ENCODE measurements at places on chromosomes 6 and 20.

GRCh38 chr6:130200020-130200419 is 22.7 kb downstream of the SAMD3 start:
- no peak for DNase-seq

DNA sequence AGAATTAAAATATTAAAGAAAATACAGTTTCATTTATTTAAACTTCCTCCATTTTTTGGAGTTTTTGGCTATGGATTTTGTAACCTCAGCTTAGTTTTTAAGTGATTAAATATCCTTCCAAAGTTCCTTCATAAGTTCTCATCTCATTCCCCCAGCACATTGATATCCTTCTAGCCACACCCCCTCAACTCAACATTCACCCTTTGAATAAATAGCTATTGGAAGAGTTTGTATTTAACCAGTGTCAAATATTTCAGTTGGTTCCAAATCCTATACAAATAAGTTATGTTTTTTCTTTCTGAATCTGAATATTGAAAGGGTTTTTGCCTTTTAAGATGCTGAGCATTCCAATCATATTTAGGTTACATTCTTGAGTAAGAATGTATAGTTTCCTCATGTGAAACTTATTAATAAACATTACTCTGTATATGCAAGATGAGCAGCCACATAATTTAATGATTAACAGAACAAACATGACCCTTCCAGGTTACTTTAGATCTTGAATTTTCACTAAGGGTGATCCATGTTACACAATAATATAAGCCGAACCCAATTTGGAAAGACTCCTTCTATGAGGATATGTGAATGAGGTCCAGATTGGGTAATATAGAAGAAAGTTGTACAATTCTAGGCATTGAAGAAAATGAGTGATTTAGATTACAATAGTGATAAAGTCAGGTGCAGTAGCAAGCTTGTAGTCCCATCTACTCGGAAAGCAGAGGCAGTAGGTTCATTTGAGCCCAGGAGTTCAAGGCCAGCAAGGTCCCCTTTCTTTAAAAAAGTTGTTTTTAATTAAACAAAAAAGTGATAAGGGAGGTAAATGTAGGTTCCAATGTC is 13.6 kb downstream of the GLYATL3 start:
- no peak for DNase-seq

DNA sequence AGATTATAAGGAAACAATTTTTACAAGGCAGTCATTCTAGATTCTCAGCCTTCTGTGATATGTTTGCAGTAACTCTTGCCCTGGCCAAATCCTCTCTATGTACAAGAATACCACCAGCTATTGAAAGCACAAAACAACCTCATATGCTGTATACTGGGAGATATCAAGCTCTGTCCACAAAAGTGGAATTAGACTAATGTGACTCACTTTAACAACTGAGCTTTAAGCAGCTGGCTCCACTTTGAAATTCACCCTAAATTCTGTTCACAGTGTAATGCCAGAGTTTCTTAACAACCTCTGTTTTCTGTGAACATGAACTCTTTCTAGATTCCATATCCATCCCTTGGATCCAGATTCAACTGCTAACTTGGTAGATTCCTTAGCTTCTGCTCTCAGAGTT is 47.6 kb downstream of the CHD6 start:
- no peak for DNase-seq

- no peak for DNase-seq
Measured at GRCh38 chr6:21616005-21616404, 22.5 kb downstream of the SOX4 start.

DNA sequence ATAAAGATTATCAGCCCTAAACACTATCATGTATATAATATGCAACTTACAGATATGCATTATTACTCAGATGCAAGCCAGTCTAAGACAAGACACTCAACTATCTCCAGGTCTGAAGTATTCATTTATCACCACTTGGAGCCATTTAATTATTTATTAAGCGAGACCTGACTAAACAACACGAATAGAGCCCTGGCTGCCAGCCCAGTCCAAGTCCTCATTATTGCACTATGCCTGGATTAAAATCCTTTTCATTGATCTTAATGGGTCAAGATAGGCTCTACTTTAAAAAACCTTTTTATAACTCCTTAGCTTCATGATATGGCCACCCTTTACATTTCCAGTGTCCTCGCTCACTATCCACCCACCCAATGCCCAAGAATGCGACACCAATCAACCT is 183.1 kb upstream of the MARCKS start:
- DNase-seq, result no peak
